ENCODE measurements at places on chromosomes 2 and 18.

GRCh38 chr2:68156419-68156818 lies 1.3 kb upstream of the PNO1 start:
- DNase-seq, result no peak

DNA sequence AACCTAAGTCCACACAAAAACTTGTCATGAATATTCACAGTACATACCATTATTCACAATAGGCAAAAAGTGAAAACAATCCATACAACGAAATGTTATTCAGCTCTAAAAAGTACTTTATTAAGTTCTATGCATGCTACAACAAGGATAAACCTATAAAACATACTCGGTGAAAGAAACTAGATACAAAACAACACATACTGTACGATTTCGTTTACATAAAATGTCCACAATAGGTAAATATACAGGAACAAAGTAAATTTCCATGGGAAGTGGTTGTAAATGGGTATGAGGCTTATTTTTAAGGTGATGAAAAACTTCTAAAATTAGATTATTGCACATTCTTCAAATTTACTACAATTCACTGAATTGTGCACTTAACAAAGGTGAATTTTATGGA lies 8.0 kb downstream of the DSC3 start:
- DNase-seq, result no peak

GRCh38 chr2:232230560-232230959 lies 148.0 kb upstream of the ALPP start:
- no peak for DNase-seq

DNA sequence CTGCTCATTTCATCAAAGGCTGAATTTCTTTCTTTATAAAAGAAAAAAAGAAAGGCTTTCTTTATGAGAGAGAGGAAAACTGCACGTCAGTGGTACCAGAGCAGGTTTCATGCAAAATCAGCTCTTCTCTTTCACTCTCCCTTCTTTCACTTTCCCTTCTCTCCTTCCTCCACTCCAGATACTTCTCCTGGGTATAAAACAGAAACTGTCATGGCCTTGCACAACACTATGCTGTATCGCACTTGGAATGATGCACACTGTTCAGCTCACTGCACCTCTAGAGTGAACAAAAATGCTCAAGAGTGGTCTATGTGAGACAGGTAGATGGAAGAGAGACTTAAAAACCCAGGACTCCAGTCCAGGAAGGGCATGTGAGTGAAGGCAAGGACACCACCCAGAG lies 73.8 kb downstream of the KLF7 start:
- DNase-seq, result no peak

- DNase-seq, result peak; percentile 91
Observed at GRCh38 chr2:241808721-241809382, at the start of gene NEU4. Gene NEU4 (plus strand): TSS chr2:241809193. CDS start chr2:241814485, 5,292 bp downstream.

GRCh38 chr18:48841381-48842258 lies 109.1 kb downstream of the SMAD7 start:
- peak; percentile 56 for DNase-seq

GRCh38 chr2:38526195-38526594 lies 76.5 kb downstream of the HNRNPLL start:
- no peak for DNase-seq

- no peak for DNase-seq
Observed at GRCh38 chr2:69686813-69687212, 43.3 kb upstream of the AAK1 start.

GRCh38 chr2:37570773-37571586 lies 100.5 kb downstream of the CDC42EP3 start:
- no peak for DNase-seq

GRCh38 chr2:178159966-178160365 lies 34.3 kb upstream of the OSBPL6 start:
- no peak for DNase-seq

GRCh38 chr18:25435149-25435782 lies 83.3 kb upstream of the ZNF521 start:
- no peak for DNase-seq

- DNase-seq, result no peak
Observed at GRCh38 chr2:56118474-56118873, 65.3 kb upstream of the CCDC85A start.

DNA sequence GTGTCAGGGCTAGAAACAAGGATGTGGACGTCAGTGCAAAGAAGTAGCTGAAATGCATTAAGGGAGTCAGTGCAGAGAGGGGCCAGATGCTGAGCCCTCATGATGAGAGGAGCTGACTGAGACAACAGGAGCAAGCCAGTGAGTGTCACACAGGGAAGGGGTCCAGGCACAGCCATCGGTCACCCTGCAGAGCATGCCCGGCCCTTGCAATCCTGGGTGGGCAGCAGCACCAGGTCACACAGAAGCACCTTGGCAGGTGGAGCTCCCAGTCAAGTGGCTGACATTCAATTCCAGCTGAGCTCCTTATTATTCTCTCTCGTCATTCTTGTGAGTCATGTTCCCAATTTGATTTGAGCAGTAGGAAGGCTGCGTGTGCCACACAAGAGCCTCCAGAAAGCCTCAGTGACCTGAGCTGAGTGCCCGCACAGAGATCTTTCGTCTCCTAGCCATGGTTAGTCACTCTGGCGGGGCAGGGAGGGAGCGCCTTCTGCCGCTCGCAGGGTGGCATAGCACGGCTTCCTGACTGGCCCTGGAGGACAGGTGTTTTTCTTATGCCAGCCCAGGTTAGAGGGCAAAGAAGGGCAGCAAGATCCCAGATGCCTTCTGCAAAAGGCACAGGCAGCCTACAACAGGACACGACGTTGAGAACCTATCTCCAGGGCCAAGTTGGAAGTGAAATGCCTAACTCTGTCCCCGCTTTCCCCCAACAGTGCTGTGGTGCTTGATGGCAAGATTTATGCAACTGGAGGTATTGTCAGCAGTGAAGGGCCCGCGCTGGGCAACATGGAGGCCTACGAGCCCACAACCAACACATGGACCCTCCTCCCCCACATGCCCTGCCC lies 220.9 kb downstream of the ATAD2B start:
- no peak for DNase-seq

GRCh38 chr2:121094101-121094500 lies 190.9 kb downstream of the TFCP2L1 start:
- no peak for DNase-seq

DNA sequence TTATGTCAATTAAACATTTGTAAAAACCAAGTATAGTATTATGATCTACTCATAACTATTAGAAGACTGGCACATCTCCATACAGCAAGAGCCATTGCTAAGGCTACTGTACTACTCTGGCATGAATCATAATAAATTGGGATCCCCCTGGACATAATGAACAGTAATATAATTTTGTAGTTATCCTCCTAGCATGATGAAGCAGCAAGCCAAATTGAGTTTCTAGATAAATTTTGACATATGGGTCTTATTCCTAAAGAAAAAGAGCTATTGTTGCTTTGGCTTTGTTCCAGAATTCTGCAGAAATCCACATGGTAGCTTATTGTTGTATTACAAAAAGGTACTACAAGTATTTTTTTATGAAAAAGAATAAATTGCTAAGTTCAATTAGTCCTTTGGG lies 204.3 kb downstream of the CAMKMT start:
- no peak for DNase-seq

DNA sequence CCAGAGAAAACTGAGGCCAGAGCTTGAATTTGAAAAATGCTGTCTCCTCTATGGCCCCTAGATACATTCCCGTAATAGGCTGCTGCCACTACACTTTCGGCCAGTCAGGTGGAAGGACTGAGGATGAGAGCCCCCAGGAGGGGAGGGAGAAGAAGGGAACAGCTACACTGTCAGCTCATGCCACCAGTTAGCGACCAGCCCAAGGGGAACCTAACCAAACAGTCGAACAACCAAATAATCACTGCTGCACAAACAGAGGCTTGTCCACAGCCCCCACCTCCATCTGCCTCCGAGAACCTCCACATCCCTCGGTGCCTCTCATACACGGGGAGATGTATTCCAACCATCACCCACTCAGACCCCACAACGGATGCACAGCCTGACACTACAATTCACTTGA lies 7.3 kb downstream of the ZNF516 start:
- DNase-seq, result no peak

DNA sequence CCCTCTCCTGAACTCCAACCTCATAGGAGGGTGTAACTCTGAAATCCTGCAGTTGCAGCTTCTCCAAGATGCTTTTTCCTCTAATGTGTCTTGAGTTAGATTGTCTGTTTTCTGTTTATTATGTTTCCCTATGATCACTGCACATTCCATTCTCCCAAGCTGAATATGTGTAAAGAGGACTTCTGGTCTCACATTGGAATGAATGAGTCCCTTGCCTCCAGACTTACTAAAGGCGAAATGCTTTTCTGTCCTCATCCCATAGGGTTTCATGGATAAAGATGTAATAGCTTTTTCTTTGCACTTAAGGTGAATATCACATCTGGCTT lies 35.5 kb upstream of the CYP27A1 start:
- DNase-seq, result no peak

DNA sequence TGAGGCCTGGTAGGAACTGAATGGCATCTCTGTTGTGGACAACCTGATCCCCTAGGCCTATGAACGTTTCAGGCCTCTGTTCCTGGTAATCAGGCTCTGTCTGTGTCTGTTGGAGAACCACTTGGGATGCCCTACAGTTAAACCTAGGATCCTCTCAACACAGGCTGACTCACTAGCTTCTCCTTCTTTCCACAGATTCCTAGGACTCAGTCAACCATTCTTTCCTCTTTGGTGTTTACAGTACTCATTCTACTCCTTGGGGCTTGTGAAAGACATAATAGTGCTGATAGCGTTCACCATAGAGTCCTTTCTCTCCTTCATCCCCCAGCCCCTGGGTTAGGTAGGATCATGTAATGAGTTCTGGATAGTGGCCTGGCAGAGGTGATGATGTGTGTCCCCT lies 544.3 kb downstream of the METTL4 start:
- DNase-seq, result no peak

DNA sequence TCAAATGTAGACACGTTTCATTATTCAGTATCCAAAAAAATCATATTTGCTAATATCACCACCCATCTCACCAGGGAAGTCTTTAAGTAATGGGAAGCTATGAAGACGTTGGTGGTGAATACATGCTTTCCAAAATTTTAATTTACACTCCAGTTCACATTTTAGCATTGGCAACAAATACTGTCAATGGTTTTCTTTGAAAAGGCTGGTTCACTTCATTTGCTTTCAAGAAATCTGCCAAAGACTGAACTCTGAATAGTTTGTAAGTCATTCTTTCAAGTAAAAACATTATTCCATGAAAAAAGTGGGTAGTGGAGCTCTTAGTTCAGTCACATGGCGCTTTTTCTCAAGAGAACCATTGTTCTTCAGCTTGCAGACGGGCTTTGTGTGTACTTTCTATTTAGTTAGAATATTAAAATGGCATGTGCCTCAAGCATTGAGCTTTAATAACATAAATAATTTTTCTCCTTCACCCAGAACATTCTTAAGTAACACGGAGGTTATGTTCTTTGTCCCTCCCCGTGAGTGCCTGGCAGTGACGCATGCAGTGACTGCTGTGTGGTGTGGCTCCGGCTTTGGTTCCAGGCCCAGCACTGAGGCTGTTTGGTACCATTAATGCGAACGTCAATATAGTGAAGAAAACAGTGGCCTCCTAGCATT lies 300.0 kb upstream of the HDAC4 start:
- no peak for DNase-seq

DNA sequence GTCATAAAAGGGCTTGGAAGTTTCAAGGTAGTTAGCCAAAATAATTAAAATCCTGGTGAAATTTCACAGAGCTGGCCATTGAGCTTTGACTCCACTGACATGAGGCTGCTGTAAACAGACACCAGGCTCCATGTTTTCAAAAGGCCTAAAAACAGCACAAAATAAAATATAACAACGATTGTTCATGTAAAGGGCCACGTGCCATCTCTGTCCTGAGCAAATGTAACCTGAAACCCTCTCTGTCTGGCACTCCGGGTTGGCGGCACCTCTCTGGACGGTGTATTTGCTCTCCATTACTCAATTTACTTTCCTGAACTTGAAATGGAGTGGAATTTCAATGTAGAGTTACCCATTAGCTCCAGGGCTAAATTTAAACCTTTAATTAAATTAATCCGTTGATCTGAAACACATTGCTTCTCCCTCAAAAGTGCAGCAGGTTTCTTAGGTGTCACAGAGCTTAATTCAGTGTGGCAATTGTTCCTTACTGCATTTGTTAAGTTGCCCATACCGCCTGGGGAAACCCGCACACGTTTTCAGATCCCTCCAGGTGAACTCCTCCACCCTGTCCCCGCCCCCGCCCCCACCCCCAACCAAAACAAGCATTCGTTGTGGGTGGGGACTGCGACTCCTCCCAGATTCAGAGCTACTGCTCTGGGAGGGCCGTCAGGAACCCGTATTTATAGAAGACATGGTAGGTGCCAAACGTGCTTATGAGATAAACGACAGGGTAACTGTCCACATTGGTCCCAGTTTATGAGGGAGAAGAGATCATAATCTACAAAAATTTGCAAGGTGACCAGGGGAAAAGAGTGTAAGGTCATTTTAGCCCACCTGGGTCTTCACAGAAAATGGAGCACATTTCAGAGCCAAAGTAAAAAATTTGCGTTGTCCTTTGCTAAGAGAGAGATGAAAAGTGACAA lies 1.2 kb upstream of the CABLES1 start:
- DNase-seq, result peak; percentile 71

DNA sequence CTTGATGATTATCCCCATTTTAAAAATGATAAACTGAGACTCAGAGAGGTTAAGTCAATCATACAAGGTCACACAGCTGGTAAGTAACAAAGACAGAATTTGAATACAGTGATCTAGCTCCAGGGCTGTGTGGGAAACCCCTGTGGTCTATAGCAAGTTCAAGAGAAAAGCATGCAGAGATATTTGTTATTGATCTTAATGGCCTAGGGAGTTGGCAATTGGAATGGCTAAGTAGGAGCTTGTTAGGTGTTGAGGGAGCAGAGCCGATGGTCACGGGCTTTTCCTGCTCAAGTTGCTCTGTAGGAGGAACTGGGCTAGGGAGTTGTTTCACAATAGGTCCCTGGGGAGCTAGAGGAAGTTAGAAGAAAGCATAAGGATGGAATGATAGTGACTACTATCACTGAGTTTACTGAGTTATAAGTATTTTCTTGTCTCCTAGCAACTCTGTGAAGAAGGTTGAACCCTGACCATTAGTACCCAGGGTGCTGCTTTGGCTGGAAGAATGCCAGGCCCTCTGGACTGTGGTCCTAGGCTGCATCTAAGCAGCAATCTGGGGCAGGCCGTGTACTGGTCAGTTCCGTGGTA lies 30.0 kb downstream of the RNF125 start:
- peak; percentile 58 for DNase-seq

Measured in mucosa of descending colon (tissue), 3 donors.